ENCODE measurements at places on chromosomes 2 and 18.
A peak's percentile ranks its signal among the peaks of the same experiment; 100 is the strongest.

GRCh38 chr2:228768818-228769217, 502.3 kb downstream of the PID1 start:
- DNase-seq: no peak

DNA sequence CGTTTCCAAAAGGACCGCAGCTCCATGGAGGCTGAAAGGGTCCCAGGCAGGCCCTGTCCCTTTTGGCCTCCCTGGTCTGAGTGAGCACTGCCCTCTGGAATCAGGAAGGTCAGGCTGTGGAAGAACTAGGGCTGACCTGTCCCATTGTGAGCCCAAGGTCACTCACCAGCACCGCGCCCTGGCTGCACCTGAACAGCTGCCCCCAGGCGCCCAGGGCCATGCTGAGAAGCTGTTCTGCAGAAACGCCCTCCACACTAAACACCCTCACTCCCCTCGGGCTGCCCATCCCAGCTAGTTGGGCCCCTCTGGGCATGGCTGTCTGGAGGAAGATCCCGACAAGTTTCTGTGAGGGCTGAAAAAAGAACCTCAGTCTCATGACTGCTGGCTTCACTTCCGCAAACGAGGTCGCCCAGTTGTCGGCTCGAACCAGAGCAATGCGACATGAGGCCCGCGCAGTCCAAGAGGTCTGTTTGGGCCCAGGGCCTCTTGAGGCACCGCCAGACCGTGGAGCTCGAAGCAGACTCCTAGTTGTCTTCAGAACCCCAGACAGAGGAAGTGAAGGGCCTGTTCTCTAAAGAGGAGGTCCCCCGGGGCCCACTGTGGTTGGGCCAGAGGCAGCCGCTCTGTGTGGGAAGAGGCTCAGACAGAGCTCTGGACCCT, 64.4 kb downstream of the INPP5D start:
- no peak for DNase-seq

DNA sequence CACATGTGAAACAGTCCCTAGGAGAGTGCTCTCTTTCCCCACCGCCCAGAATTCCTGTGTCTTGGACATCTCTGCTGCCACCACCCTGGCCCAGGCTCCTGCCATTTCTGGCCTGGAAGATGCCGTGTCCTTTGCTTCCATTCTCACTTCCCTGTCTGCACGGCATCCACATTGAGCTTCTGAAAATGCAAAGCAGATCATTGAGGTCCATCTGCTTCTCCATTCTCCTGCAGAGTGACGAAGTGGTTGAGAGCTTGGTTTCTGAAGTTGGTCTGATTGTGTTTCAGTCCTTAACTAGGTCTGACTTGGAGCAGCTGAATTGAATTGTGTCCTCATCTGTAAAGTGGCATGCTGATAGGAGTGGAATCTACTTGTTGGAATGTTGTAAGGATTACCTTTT, 98.7 kb upstream of the MGAT5 start:
- no peak for DNase-seq

GRCh38 chr2:10336283-10336682, 33.6 kb downstream of the HPCAL1 start:
- no peak for DNase-seq

DNA sequence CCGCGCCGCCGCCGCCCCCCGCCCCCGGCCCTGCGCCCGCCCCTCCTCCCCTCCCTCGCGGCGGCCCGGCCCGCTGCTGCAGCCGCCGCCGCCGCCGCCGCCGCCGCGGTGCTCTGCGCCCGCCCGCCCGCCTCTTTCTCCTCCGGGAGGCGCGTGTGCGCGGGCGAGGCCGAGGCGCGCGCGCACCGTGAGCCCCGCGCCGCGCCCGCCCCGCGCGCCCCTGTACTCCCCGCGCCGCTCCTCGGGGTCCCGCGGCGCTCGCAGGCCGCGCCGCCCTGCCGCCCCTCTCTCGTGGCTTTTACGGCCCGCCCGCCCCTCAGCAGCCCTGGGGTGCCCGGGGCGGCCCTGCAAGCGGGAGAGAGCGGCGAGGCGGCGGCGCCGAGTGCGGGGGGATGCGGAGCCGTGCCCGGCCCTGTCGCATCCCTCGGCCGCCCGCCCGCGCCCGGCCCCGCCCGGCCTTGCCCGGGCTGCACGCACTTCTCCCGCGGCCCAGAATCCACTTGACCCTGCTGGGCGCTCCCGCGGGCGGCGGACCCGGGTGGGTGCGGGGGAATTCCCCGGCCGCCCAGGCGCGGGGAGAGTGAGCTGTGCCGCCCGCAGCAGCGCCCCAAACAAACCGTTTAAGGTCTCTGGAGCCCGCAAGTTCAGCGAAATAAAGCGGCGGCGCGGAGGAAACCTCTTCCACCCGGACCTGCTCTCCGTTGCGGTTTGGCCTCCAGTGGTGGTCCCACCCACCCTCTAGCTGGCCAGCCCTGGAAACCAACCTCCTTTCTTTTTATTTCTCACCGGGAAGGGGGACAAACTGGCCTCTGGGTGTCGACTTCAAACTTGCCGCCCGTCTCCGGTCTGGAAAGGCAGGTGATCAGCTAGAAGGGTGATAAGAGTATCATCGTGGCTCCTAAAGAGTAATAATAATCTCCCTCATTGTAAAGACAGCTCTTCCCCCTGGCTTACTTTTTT, 37.4 kb downstream of the AFF3 start:
- DNase-seq: peak; percentile 48

DNA sequence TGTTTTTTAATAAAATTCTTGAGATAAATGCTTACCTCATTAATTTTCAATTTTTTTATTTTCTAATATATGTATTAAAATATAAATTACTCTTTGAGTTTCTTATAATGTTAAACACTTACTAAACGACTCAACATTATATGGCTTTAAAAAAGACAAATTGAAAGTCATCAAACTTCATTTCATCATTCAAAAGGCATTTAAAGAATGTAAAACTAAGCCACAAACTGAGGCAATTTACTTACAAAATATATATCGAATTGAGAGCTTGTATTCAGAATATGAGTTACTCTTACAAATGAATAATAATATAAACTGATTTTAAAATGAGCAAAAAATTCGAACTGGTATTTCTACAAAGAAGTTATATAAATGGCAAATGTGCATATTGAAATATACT, 1262.2 kb upstream of the PIK3C3 start:
- DNase-seq: no peak

DNA sequence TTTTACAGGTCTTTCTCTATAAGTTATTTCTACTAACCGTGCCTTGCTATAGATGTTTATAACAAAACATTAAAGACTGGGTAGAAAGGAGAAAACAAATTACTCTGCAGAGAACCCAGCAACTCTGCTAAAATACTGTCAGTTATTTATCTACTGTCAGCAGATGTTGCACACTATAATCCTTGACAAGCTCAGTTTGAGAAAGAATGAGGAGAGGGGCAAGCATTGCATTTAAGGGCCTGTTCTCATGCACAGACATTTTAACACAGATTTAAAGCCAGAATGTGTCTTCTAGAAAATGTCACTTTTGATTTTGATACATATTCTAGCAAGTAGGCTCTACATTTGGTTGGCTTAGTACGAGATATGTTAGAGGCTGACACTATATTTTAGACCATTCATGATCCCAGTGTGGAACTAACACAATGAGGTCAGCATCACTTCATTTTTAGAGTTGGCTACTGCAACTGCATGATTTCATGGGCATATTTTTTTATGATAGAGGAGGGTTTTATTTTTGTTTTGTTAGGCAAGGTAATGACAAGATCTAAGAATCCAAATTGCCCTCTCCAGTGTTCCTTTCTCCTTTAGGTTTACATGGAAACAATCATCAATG, 516.4 kb downstream of the ZEB2 start:
- no peak for DNase-seq

GRCh38 chr2:239612133-239612532, 211.3 kb upstream of the HDAC4 start:
- DNase-seq: no peak

GRCh38 chr2:26537069-26537825, 59.3 kb upstream of the OTOF start:
- DNase-seq: no peak

DNA sequence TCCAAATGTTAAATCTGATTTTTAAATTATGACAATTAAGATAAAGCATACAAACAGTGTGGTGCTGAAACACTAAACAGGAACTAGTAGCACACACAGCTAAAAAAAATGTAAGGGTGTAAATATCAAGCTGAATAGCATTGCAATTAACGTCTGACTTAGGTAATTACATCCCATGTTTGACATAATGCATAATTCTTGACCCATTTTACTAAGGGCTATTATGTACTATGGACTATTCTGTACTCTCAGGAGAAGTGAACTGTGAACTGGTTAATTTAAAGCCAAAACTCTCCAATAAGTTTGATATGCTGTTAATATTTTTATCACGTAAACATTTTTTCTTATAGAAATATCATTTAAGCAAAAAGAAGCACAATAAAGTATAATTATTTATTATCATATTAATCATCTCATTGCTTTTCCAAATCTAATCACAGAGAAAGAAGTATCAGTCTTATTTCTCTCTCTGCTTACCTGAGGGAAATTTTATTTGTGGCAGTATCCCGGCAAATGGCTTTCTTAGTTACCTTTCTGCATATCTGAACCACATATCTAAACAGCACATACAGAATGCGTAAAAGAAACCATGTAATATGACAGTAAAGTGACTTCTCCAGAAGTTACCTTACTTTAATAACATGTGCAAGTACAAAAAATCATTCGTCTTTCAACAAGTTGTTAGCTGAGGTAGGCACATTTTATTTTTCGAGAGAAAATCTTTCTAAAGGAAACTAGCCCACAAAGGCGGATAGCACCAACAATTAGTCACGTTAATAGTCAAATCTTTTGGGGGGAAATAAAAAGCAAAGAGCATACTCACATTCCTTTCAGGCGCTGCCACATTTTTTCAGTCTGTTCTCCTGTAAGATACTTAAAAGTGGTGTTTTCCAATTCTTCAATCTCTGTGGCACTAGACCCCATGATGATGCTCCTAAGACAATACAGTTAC, 94.9 kb upstream of the PDE1A start:
- peak; percentile 69 for DNase-seq

GRCh38 chr2:2810504-2810903, 479.4 kb upstream of the MYT1L start:
- DNase-seq: no peak

GRCh38 chr2:239013678-239013976, 165.7 kb downstream of the TWIST2 start:
- DNase-seq: no peak

DNA sequence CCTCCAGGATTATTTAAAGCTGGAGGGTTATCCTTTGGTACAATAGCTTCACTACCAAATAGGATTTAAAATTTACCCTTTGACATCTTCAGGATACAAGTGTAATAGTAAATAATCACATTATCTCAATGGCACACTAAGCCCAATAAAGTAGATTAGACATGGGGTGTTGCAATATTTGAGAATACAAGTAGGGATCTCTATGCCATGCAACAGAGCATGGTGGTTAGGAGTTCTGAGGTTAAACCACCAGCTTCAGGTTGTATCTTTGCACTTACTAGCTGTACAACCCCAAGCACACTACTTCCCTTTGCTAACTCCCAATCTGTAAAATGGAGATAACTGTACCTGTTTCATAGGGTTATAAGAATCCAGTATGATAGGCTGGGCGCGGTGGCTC, 6.2 kb downstream of the MBD2 start:
- DNase-seq: no peak

- DNase-seq: no peak
Measured at GRCh38 chr2:110927526-110927925, 193.2 kb upstream of the BCL2L11 start.

DNA sequence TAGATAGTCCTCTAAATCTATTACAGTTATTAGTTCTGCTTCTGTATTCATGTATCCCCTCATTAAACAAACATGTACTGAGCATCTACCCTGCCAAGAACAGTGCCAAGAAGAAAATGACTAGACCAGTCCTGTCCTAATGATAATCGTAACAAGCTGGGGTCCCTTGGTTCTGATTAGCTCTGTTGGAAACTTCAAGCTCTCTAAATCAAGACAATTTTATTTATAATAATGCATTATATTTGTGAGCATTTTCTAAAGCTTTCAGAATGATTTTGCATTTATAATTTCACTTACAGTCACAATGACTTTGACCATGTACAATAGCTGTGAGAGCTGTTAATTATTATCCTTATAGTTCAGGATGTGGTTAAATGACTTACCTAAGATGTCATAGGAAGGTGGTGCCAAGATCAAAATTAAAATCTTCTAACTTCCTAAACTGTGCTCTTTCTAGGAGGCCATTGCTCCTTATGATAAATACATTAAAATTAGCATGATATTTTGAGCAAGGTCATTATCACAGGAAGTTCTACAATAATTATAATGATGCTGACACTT, 336.5 kb upstream of the SLC39A10 start:
- no peak for DNase-seq

GRCh38 chr2:64391424-64391823, 62.5 kb upstream of the LGALSL start:
- no peak for DNase-seq

GRCh38 chr2:109322111-109322510, 193.1 kb downstream of the SH3RF3 start:
- DNase-seq: peak; percentile 17

DNA sequence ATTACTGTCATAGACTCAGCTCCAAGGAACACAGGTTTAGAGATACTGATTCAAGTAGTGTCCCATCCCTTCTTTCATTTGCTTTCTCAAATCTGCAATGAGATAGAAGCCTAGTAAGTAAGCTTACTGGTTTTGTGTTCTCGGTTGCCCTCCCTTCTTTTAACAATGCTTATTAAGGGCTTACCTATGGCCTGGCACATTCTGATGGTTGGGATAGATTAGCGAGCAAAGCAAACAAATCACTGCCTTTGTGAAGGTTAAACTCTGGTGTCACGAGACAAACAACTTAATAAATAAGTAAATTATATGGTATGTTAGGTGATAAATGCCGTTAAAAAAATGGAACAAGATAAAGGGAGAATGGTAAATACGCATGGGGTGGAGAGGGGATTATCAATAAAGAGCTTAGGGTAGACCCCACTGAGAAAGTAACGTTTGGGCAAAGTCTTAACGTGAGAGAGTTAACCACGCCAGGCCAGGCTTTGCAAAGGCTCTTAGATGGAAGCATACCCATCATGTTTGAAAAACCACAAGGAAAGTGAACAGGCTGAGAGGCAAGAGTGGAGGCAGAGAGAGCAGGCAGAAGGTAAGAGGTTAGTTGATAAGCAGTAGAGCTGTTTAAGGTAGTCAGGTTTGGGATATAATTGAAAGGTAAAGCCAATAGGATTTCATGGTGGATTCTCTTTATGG, 31.0 kb downstream of the EIF2AK3 start:
- DNase-seq: no peak

GRCh38 chr2:20057268-20057667, 5.8 kb upstream of the LAPTM4A start:
- DNase-seq: no peak

DNA sequence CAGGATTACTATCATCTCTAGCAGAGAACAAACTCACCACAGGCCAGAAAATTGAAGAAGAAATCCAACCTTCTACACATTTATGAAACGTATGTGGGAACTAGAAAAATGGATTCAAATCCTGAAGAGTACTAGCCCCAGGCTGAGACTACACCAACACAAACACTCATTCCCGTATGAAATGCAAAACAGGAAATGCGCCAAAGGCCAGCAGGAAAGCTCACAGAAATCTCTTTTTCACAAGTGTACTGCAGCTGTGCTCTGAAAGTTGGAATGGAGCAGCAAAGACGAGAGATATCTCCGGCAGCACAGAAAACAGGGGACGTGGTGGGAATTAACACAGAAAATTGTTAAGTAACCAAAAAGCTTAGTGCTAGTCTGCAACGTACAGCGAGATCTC, 913.5 kb downstream of the TDRD15 start:
- DNase-seq: no peak
